ENCODE measurements at places on chromosomes 7 and 10.

GRCh38 chr10:32982911-32983909 lies 25.2 kb upstream of the ITGB1 start:
- no peak for DNase-seq

DNA sequence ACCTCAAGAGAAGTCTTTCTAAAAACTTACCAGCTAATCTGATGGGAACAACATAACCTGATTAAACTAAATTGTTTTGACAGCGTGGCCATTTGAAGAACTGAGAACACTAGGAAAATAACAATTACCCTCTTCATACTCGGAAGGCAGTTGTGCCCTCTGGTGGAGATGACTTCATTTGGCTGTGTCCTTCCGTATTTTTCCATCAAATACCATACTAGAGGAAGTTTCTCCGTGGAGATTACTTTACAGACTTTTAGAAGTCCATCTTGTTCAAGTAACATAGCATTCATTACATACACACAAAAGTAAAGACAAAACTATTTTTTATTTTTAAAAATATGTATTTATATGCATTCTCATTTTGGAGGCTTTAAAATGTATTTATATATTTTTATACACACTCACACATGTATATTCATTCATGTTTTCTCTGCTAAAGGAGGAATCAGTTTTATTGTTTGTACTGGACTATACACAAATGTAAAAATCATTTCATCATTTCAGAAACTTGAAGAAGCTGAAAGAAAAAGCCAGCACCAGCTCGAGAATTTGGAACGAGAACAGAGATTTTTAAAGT lies 25.2 kb downstream of the SMNDC1 start:
- DNase-seq: peak; percentile 83

- DNase-seq: no peak
Observed at GRCh38 chr7:151381098-151381347, 28.8 kb downstream of the WDR86 start.

DNA sequence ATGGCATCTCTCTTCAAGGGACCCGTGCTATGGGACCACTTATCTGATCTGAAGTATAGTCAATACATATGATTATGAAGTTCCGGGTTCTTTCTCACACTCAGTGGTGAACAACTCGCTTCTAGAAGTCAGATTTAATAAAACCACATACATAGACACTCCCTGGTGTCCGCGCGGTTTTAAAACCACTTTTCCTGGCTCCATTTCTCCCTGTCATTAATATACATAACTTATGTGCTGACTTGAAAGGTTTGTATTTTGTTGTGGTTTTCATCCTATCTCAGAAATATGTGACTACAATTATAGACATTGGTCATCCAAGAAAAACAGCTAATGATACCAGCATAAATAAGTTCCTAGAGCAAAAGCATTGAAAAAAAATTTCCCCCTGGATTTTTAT lies 34.0 kb downstream of the SVIL start:
- no peak for DNase-seq

- DNase-seq: no peak
Observed at GRCh38 chr10:24440817-24441797, 232.2 kb downstream of the KIAA1217 start.

GRCh38 chr10:34941471-34942357 lies 126.6 kb upstream of the PARD3 start:
- no peak for DNase-seq

GRCh38 chr7:141456298-141456697 lies 94.9 kb upstream of the AGK start:
- no peak for DNase-seq

DNA sequence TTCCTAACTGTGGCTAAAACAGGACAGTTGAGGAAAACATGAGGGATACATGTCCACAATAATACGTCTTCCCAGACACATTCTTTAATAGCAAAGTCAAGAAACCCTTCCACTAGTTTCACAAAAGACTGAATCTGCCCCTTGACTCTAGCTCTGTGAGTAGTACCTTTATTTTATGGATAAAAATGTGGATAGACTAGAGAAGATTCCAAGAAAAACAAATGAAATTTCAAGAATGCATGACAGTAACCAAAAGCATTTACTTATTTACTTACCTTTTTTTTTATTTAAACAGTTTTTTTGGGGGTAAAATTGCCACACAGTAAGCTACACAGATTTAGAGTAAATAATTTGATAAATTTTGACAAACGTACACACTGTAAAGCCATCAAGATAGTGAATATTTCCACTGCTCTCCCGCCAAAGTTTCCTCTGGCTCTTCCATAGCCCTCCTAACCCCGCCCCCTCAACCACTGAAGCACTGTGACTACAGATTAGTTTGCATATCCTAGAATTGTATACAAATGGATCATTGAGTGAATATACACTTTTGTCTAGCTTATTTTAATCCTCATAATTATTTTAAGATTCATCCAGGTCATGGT lies 420.4 kb upstream of the ZMIZ1 start:
- DNase-seq: no peak

- no peak for DNase-seq
Observed at GRCh38 chr7:26365077-26365900, 73.6 kb downstream of the SNX10 start.

DNA sequence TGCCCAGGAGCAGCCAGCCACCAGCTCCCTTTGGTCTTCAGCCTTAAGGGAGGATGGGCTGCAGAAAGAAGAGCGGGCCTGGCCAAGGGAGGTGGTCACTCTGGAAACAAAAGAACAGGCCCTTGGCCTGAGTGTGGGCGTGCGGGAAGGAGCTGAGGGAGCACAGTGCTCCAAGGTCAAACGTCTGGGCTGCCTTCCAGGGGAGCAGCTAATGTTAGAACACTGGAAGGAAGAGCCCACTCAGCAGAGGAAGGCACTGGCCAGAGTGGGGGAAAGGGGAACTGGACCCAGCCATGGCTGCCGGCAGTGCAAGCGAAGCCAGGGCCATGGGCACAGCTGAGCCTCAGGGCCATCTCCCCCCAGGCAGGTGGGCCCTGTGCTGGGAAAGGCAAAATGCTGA lies 42.7 kb downstream of the FAM53B start:
- DNase-seq: peak; percentile 91

GRCh38 chr7:45645141-45645969 lies 71.2 kb downstream of the ADCY1 start:
- DNase-seq: no peak

DNA sequence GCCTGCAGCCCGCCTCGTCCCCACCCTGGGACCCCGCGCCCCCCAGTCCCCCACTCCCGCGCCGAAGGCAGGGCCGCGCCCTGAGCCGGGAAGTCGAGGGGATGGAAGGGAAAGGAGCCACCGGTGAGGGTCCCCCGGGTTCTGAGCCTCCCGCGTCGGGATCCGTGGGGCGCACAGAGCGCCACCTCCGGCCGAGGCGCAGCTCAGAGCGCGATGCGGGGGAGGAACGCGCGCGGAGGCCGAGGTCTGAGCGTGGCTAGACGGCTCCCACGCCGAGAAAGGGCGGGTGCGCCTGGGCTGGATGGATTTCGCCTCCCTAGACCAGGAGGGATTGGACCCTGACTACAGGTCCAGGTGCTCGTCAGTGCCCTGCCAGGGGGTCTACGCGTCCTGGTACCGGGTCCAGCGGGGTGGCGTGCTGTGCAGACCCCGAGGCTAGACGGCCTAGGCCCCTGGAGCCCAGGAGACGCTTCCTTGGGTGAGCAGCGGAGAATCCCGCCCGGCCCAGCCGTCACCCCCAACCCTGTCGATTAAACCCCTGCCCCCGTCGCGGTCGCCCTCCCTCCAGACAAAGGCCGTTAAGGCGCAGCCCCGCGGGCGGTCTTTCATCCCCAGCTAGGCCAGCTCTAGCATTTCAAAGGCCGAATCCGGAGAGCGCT lies 986 bp upstream of the PDGFA start:
- DNase-seq: no peak

DNA sequence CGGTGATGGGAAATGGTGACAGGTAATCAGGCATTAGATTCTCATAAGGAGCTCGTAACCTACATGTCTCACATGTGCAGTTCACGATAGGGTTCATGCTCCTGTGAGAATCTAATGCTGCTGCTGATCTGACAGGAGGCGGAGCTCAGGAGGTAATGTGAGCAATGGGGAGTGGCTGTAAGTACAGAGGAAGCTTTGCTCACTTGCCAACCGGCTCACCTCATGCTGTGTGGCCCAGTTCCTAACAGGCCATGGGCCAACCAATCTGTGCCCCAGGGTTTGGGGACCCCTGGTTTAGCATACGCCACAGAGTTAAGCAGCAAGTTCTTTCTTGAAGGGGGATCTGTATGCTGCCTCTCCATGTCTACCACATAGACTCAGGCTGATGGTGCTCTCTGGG lies 133.1 kb downstream of the IQUB start:
- DNase-seq: no peak

DNA sequence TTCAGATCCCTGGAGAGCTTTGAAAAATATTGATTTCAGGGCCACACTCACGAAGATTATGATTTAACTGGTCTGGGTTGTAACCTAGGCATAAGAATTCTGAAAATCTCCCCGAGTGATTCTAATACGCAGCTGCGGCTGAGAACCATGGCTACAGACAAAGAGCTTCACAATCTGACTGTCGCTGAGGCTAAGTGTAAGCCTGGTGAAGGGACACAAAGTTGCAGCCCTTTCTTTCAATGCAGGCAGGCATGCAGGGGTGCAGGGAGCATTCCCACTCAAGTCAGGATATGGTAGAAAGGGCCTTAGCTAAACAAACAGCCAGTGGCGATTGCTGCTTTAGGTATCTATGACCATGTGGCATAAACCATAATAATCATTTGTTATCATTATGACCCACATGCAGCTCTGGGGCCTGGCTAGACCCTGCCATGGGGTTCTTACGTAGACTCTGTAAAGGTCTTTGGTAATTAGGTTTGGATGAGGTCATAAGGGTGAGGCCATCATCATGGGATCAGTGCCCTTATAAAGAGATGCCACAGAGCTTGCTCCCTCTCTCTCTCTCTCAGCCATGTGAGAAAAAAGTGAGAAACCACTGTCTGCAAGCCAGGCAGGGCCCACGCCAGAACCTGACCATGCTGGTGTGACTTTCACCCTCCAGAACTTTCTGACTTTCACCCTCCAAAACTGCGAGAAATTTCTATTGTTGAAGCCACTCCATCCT lies 88.4 kb upstream of the LANCL2 start:
- no peak for DNase-seq

- DNase-seq: no peak
Observed at GRCh38 chr10:84298057-84298456, 30.3 kb upstream of the CCSER2 start.

DNA sequence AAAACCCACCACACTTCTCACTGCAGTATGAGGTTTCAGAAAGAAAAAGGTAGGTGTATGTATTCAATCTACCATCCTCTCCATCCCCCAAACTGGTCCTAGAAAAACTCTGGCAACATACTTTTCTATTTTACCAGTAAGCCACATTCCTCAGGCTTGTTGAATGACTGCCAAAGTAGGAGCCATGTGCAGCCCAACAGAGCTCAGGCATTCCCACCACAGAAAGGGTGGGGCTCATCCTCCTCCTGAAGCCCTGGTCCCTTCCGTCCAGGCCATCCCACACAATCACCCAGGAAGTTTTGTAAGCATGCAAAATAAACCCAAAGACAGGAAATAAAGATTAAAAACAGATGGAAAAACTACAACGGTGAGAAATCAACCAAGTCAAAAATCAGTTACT lies 57.2 kb downstream of the MAD1L1 start:
- no peak for DNase-seq

- DNase-seq: no peak
Observed at GRCh38 chr10:11808808-11809207, 14.3 kb upstream of the PROSER2 start.

GRCh38 chr10:108911814-108912541 lies 1011.3 kb downstream of the XPNPEP1 start:
- DNase-seq: peak; percentile 76

DNA sequence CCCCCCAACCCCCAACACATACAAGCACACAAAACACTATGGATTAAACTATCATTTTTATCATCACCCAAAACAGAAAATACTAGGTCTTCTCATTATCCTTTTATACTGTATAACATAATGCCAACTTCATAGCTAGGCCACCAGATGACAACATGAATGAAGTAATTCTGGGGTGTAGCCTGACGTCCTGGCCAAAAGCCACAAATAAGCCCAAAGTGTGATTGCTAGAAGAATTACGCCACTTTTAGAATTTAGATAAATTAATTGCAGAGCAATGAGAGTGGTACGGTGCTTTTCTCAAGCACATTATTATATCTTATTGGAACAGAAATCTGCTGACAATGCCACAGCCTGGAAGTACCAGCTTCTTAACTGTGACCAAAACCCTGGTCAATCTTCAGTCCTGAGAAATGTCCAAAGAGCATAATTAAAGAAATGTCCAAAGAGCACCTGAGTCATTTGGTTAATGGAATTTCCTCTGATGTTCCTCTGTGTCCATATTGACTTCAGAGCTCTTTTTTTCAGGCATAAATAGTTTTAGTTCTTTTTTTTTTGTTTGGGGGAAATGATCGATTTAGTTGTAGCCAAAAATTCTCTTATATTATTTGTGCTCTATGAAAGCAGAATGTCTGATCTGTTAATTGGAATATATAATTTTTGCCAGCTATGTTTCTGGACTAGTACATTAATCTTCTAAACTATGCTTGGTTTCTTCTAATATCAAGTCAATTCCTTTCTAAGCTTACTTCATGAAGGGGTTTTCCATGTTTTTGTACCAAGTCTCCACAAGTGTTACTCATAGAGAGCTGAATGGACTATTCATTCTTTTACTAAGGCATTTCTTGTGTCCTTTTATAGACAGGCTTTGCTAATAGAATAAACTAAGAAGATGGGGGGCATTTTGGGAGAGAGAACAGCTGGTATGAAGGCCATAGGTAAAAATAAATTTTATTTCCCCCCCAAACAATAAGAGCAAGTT lies 233.4 kb upstream of the SLC26A5 start:
- no peak for DNase-seq

GRCh38 chr7:36044101-36044892 lies 108.8 kb upstream of the EEPD1 start:
- no peak for DNase-seq

- DNase-seq: peak; percentile 16
Observed at GRCh38 chr10:33155720-33156638, 178.5 kb downstream of the NRP1 start.

GRCh38 chr10:59655309-59655708 lies 54.3 kb downstream of the SLC16A9 start:
- no peak for DNase-seq

GRCh38 chr10:94630017-94630688 lies 53.4 kb upstream of the CYP2C18 start:
- DNase-seq: no peak

DNA sequence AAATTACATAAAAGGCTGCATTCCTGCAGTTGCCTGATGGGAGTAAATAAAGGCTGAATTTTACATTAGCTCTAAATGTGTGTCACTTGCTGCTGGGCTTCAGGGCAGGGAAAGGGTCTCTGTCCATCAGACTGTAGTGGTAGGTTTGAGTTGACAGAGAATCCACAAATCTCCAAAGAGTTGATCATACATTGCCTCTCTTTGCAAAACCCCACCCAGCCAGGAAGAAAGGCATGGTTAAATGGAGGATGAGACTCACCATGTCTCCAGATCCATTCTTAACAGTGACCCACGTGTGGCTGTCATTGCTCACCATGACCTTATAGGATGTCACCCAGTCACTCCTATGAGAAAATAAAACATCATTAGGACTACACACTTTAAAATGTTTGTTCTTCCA lies 92.8 kb downstream of the CPXM2 start:
- no peak for DNase-seq

GRCh38 chr10:117075064-117075463 lies 63.0 kb downstream of the VAX1 start:
- DNase-seq: no peak

- no peak for DNase-seq
Observed at GRCh38 chr10:11135709-11136108, 118.0 kb downstream of the CELF2 start.

Measured in left lung (tissue), 14 donors.